Activated CD4-positive, alpha-beta memory T cell treated with anti-CD3 and anti-CD28 coated beads for 36 hours (primary cell): ENCODE measurements at places on chromosomes 3 and 15. TPM values are rescaled to one million over a fixed set of nuclear protein-coding genes. Genes with fewer than 3 reads are reported as not detected.

Gene NRROS
- total RNA-seq = 25.3 TPM

Gene PDE8A
- 21.2 TPM for total RNA-seq

Gene GNAI2
- 346 TPM for total RNA-seq

Gene GOLGA8J
- not detected for total RNA-seq

Gene RAB27A
- 216 TPM for total RNA-seq

Gene RSL24D1
- 163 TPM for total RNA-seq

Gene PCOLCE2
- not detected for total RNA-seq

Gene GCNT3
- total RNA-seq = not detected

Gene SAMD7
- total RNA-seq = not detected

Gene GMPS
- total RNA-seq = 152 TPM

Gene USP13
- 12.5 TPM for total RNA-seq

Gene HIGD2B
- 0.31 TPM for total RNA-seq

Gene ROBO1
- not detected for total RNA-seq
